ENCODE measurements at places on chromosomes 5 and 9. TPM values are rescaled to one million over a fixed set of nuclear protein-coding genes. Genes with fewer than 3 reads are reported as not detected.

Gene IFNB1
- not detected for total RNA-seq

- no peak for DNase-seq
Observed at GRCh38 chr5:125140855-125141254, 394.4 kb upstream of the ZNF608 start.

- DNase-seq: no peak
Observed at GRCh38 chr5:79546782-79547428, 33.0 kb upstream of the HOMER1 start.

DNA sequence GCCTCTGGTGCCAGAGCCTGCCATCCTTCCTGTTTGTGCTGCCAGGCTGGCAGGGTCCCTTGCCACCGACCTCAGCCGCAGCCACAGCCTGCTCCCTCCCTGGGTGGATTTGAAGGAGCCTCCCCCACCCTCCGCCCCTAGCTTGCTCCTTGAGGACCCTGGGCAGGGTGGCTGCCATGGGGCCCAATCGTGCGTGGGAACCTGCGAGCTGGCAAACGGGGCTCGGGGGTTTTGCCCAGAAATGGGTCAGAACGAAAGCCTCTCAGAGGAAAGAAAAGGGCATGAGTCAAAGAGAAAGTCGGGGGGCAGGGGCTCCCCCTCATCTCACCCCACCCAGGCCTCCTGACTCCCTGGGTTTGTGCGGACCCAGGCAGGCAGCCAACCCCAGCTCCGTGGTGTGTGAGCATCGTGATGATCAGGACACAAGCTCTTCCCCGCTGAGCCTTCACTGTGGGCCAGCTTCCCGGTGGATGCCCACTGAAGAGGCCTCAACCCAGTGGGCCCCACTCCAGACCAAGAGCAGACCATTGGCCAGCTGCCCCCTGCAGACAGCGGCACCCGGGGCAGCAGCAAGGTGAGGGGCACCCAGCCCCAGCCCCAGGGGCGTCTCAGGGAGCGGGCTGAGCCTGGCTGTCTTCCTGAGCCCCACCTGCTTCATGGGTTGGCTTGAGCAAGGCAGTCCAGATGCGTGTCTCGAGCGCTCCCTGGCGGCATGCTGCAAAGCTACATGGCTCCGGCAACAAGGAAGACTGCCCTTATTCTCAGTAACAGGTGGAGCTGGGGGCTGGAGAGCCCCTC lies 3.0 kb upstream of the FUT7 start:
- DNase-seq: no peak

GRCh38 chr5:7886849-7887475 lies 18.0 kb downstream of the MTRR start:
- DNase-seq: no peak

Gene NEUROG1
- total RNA-seq: not detected

Gene CARD6
- total RNA-seq: 12.3 TPM

GRCh38 chr9:129757045-129757444 lies 4.2 kb upstream of the PTGES start:
- no peak for DNase-seq

Gene CERCAM
- 36.1 TPM for total RNA-seq
